ENCODE measurements at places on chromosomes 7 and 10. TPM values are rescaled to one million over a fixed set of nuclear protein-coding genes. Genes with fewer than 3 reads are reported as not detected.

Gene PI4K2A
- 11.0 TPM for total RNA-seq

Gene HYAL4
- total RNA-seq: not detected

Gene CXCL12
- total RNA-seq: 56.2 TPM

Gene ASZ1
- total RNA-seq: not detected

Gene WBP1L
- total RNA-seq: 32.3 TPM

Gene ATRNL1
- 2.9 TPM for total RNA-seq

GRCh38 chr10:31774299-31774900 lies 154.2 kb downstream of the ARHGAP12 start:
- no peak for DNase-seq

DNA sequence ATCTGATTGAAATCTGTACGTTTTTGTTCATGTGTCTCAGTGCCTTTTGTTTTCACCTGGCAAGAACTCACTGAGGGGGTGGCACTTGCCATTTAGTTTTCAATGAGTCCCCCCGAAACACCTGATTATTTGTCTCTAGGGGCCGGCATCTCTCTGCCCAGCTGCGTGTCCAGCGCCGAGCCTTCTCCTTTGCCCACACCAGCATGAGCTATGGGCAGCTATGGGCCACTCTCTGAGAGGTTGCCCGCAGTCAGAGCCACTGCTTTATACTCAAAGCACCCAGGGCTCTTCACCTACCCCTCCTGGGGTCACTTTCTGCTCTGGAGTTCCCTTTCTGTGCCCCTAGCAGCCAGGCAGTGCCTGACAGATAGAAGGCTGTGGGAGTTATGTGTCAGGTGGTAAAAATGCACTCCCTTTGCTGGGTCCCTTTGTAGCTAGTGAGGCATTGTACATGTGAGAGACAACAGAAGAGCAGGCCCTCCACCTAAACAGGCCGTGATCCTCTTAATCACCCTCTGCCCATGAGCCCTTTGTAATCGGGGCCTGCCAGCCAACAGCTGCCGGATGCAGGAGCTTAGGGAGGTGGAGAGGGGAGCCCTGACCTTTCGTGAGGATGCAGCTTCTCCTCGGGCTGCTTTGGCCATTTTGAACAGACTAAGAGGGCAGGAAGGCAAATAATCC lies 133.1 kb upstream of the NPS start:
- no peak for DNase-seq

- no peak for DNase-seq
These were observed 296.1 kb downstream of the CDK14 start for GRCh38 chr7:90892213-90892612.

DNA sequence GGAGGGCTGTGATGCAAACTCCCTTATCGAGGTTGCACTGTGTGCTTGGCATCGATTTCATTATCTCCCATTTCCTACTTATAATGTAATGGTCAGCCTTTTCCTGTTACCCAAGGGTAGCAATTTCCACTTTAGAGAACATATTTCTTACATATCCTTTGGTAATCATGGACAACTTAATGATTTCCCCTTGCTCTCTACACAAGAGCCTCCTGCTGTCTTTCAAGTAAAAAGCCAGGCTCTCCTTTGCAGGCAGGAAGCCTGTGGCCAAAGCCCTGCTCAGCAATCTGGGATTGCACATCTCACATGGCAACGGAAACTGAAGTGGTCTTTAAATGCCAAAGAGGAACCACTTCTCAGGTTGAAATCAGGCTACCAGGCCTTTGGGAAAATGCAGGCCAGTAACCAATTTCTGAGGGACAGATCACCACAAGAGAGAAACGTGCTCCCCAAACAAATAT lies 86.7 kb upstream of the IKZF1 start:
- DNase-seq: no peak

DNA sequence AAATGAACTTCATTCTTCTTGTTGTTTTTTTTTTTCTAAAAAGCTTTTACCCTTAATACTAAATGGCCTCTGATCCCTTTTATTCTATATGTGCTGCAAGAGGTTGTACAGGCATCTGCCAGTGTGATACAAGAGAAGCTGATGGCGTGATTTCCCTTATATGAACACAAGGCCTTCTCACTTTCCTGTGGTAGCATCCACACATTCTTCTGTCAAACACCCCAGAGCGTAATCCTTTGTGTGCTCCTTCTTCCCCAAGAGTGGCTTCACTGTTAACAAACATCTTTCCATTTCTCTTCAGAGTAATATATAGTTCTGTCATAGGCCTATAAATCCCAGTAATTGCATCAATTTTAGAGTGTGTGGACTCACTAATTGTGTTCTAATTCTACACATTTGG lies 86.3 kb upstream of the CAPZA2 start:
- DNase-seq: no peak

GRCh38 chr10:14399641-14400040 lies 68.9 kb upstream of the FRMD4A start:
- no peak for DNase-seq

Data from colonic mucosa (tissue), 4 donors.